ENCODE measurements at places on chromosomes 3 and 15.

DNA sequence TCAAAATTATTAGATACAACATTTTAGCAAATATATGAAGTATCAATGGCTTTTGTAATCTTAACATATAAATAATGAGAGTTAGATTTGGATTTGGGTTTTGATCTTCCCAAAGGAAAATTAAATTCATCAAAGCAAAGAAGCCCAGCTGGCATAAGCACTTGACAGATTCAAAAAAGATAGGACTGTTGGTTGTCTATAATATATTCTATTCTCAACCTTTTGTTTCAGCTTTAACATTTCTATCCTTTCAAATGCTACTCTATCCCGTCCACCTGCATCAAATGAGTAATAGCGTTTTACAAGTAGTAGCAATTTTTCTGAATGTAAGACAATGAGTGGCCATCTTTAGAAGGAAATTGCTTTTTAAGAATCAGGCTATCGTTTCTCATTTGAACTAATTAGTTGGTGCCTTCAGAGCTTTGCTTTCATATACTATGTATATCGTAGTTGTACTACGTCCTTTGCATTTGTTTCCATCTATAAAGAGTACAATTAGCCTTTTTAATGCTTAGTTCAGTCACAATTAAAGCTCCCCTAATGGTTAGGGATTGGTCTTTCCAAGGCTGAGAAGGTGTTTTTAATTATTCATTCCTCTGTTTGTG lies 278.0 kb downstream of the UBE2E2 start:
- no peak for DNase-seq

- DNase-seq, result no peak
Measured at GRCh38 chr3:194028434-194029004, 107.4 kb upstream of the HES1 start.

DNA sequence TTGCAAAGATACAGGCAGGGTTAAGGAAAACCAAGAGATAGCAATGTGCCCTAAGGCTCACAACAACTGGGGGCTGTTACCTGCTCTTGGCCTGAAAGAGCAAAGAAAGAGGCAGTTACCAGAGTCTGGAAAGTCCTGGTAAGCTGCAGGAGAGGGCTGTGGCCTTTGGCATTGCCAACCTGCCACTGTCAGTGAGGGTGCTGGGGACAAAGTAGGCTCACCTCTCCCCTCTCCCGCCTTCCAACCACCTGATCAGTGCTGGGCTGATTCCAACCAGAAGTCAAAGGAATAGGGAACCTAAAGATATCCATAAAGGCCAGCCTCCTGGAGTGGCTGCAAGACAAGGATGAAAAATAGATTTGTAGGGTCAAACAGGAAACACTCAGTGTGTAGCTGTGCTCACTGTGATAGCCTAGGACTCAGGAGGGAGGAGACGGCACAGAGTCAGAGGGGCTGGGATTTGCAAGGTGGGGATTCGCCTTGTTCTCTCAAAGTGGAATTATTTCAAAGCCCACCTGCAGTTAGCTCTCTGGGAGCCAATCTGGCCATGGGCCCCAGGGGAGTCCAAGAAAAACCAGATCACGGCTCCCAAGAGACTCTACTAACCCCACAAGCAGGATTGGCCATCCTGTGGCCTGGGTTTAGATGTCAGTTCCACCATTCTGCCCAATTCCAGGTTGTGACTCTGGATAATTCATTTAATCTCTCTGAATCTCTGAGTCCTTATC lies 204.0 kb upstream of the BCL6 start:
- DNase-seq, result no peak

GRCh38 chr3:101938262-101938847 lies 89.0 kb downstream of the NFKBIZ start:
- no peak for DNase-seq

DNA sequence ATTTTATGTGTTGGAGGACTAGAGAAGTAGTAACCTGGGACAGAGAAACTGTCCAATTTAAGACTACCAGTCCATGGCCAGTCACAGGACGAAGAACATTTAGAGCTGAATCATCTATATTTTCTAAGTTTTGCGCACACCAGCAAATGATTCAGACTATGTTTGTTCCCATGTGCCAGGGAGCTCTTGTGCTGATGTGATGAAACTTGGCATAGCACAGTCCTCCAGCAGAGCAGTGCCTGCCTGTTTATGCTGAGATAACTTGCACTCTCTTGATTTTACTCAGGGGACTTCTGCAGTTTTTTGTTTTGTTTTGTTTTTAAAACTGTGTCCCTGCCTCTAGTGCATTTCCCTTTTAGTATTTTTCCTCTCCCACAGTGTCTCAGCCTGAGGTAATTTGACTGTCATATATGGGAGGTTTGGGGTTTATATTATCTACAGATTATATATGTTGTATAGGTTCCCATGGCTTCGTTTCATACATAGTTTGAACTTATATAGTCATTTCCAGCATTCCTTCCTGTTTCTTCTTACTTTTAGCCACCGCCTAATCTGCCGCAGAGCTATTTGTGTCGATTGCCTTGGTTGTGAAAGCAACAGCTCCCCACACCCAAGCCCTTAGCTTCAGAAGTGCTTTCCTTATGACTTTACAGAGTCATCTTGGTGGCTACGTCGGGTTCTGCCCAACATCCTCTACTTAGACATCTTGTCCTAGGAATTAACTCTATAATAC lies 45.5 kb downstream of the PPM1L start:
- no peak for DNase-seq

- DNase-seq, result no peak
Measured at GRCh38 chr3:167350245-167350862, 29.7 kb downstream of the ZBBX start.

DNA sequence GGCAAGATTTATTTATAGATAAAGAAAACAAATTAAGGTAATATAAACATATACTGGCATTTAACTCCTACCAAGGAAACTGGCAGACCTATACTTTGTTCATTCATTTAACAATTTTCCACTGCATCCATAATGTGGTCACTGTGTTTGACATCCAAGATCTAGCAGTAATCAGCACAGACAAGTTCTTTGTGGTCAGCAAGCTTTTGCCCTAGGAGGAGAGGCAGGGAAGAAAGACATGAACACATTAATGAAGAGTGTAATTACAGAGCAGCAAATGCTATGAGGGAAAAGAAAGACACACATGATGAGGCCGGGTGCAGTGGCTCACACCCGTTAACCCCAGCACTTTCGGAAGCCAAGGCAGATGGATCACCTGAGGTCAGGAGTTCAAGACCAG lies 34.4 kb downstream of the SUCLG2 start:
- no peak for DNase-seq

DNA sequence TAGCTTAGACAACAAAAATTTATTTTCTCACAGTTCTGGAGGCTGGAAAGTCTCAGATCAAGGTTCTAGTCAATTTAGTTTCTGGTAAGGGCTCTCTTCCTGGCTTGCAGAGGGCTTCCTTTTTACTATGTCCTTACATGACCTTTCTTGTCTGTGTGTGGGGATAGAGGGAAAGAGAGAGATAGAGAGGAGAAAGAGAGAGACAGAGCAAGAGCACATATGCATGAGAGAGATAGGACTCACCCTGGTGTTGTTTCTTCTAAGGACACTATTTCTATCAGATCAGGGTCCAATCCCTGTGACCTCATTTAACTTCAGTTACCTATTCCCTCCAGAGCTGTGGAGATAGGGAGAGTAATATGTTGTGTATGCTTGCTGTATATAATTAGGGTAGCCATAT lies 44.9 kb upstream of the TEX9 start:
- DNase-seq, result no peak

DNA sequence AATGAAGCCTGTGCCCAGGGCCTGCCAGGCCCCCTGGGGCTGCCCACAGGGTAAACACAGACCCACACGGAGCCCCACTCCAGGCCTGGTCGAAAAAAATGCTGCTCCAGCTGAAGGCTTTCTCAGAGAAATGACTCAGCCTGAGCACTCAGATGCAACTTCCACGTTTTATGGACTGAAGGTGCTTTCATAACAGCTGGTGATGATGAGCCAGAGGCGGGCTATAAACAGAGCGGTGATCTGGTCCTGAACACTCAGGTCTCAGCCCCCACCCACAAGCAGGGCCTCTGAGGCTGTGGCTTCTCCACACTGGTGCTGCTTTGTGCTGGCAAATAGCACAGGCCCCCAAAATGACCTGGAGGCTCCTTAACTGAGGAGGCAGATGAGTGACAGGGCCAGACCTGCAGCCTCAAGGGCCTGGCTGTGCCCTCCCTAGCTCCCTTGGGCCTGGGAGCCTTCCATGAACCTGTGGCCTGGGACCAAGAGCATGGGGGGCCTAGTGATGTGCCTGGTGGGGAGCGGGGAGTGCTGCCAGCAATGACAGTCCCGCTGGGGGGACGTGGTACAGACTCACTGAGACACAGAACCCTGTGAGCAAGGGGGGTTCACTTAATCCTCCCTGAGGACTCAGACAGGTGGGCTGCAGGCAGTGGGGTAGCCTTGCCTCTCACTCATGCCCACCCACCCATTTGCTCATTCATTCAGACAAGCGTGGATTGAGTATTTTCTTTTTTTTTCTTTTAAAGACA lies 23.0 kb upstream of the FURIN start:
- DNase-seq, result no peak

- DNase-seq, result no peak
Measured at GRCh38 chr15:77981281-77982126, 96.0 kb downstream of the TBC1D2B start.

GRCh38 chr15:77515613-77516012 lies 94.9 kb downstream of the HMG20A start:
- no peak for DNase-seq

DNA sequence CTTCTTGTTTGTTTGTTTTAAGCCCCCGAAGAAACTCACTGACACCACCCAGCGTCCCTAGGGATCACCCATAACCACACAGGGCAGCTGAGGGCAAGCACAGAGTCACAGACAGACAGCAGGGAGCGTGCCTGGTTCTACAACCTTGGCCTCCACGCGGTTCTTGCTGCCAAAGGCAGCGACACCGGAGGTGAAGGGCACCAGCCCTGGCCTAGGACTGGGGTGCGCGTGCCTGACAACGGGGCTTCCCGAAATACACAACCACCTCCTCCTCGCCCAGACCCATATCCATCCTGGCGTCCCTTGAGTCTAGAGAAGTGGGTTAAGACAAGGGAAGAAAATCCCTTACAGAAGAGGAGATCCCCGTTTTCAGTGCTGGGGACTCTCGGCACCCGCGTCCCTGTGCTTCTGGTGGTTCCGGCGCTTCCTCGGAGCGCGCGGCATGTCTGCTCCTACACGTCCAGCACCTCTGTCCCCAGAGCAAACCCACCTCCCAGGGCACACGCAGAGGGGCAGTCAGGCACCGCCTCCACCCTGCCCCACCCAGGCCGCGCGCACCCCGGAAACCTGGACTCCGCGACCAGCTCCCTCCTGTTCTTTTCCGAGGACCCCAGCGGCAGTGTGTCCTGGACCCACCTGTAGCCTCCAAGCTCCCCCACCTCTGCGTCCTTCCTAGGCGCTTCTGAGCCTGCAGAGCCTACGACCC lies 911 bp downstream of the RFTN1 start:
- no peak for DNase-seq

DNA sequence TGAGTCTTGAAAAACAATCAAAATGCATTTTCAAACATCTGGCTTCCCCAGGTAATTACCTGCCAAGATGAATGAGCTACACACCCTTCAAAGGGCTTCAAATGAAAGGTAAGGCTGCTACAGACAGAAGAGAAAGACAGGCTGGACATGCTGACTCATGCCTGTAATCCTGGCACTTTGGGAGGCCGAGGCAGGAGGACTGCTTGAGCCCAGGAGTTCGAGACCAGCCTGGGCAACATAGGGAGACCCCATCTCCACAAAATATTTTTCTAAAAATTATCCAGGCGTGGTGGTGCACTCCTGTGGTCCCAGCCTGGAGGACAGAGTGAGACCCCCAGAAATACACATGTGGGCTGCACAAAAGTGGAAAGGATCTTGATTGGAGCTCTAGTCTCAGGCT lies 14.5 kb upstream of the ZFYVE19 start:
- no peak for DNase-seq

DNA sequence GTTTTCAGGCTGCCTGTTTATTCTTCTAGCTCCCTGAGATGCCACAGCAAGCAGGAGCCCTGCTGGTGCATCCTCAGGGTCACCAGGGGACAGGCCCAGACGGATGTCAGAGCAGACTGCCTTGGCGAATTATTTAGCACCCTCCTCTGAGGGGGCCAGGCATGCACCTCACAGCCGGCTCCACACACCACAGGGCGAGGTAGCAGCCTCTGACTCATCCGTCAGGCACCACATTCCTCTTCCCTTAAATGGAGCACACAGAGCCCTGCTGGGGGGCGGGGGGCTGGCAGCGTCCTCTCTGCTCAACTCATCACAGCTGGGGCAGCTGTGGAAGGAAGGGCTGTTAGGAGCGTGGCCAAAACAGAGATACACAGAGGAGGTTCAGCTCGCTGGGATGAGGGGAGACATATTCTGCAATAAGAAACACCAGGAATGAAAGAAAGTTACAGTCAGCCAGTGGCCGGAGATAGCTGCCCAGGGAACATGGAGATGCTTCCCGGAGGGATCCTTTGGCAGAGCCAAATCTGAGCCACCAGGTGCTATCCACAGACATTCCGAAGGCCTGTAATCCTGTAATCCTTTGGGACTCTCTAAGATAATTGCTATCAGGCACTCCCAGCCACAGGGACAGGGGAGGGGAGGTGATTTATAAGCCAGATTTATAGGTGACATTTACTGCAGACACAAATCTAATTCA lies 13.9 kb upstream of the PRICKLE2 start:
- no peak for DNase-seq

DNA sequence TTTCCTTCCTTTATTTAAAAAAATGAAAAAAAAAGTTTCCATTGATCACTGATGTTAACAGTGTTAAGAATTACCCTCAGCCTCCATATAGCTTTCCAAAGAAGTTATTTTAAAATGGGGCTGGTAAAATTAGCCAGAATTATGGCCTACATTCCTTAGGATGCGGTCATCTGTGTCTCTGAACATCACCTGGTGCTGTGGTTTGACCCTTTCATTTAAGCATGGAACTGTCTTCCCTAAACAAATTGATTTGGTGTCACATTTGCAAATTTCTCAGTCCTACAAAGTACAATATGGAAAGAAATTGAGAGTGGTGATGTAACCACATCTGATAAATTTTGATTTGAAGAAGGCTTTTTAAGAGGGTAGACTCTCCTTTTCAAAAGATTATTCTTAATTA lies 40.3 kb upstream of the ZPLD1 start:
- DNase-seq, result no peak

DNA sequence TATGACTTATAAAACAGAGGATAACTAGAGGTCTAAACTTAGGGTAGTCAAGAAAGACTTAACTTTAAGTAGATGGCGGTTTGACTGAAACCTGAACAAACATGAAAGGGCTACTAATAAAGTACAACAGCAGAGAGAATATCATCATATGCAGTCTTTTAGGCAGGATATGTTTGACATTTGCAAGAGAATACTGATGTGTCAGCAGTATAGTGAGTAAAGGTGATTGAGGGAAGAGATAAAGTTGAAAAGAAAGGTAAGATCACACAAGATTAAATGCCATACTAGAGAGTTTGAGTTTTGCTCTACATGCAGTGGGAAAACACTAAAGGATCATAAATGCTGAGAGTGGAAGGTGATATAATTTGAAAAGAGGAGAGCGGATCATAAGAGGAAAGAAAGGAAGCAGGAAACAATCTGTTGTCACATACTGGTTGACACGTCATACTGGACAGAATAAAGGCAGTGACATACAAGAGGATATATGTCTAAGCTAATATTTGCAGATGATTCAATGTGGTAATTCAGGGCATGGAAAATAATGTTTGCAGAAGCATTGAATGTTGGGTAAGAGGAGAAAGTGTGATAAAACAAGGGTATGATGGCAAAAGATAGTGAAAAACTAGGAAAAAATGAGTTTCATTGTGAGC lies 223.0 kb downstream of the EPHA6 start:
- no peak for DNase-seq

Measured in cortex of kidney (tissue), 1 donor.